ENCODE measurements at places on chromosomes 5 and 9.

GRCh38 chr5:107630184-107630583, 40.6 kb downstream of the EFNA5 start:
- no peak for DNase-seq

- no peak for DNase-seq
Observed at GRCh38 chr9:133754688-133755227, 16.6 kb upstream of the SARDH start.

- DNase-seq = no peak
Observed at GRCh38 chr9:83449983-83450382, 88.2 kb downstream of the FRMD3 start.

DNA sequence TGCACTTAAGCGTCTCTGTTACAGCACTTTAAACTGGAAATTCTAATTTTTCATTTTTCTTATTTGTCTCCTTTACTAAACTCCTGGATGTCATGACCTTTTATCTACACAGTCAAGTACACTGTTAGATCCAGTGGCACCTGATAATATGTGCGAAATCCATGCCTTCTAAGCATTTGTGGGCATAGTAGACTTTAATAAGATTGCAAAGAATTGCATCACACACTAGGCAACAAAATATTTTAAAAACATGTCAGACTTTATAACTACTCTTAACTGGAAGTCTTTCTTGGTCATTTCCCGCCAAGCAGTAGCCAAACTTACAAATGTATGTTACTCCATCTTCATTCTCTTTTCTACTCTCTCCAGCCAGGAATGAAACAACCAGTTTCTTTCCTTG, 5.0 kb upstream of the SPINK1 start:
- DNase-seq = no peak

DNA sequence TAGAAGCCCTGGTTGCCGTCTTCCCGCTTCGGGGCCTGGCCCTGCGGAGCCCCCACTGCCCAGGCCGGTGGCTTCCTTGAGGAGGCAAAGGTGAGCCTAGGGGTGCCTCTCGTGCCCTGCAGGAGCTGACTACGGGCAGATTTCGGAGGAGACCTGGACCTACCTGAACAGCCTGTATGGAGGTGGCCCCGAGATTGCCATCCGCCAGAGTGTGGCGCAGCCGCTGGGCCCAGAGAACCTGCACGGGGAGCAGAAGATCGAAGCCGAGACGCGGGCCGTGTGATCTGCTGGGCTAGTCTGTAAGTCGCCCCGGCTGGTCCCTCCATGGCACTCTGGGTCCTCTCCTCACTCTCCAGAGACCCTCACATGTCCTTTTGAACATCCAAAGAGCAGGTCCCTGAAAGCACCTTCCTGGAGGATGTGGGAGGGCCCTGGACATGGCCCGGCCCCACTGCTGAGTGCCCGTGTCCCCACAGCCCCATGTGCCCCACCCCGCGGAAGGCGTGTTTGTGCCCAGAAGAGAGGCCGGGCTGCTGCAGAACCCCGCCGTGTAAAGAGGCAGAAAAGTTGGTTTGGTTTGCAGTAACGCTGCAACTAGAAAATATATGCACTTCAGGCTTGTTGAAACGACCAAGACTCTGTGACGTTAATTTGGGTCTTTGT, 44.9 kb downstream of the USP20 start:
- no peak for DNase-seq

DNA sequence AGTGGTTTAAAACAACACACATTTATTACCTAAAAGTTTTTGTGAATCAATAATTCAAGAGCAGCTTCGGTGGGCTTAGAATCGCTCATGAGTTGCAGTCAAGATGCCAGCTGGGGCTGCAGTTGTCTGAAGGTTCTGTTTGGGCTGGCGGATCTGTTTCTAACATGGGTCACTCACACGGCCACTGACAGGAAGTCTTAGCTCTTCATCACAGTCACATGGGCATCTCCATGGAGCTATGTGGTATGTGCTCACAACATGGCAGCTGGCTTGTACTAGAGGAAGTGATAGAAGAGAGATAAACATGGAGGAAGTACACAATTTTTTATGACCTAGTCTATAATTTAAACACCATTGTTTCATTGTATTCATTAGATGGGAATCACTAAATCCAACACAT, 11.2 kb downstream of the KLHL9 start:
- no peak for DNase-seq

DNA sequence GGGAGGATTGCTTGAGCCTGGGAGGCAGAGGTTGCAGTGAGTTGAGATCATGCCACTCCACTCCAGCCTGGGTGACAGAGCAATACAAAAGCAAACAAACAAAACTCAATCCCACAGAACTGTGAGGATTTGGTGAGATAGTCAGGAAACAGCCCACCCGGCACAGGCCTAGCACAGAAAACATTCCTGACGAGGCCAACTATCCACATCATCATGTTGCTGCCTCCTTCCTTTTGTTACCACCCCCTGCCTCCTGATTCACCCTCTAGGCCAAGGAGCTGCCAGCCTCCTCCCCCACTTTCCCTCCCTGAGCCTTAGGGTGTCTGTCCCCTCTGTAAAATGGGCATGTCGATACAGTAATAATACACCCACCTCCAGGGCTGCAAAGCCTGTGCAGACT, 39.0 kb downstream of the STK10 start:
- DNase-seq = no peak

GRCh38 chr9:108535526-108535925, 320.3 kb downstream of the ACTL7B start:
- DNase-seq = no peak

GRCh38 chr9:112271466-112272098, 61.8 kb downstream of the PTBP3 start:
- no peak for DNase-seq

DNA sequence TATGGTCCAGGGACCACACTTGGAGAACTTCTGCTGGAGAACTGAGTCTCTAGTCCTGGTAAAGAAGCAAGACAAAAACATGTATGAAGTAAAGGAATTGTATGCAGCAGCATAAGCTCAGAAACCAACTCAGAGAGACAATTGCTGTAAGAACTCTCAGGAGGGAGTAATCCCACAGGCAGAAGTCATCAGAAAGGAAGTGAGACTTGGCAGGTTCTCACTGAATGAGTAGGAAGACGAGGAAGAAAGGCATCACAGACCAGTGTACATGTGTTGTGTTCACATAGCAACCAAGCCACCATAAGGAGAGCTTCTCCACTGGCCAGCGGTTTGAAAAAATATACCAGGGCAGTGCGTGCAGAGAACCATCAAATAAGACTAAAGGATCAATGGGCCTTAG, 57.9 kb upstream of the FST start:
- DNase-seq = no peak

DNA sequence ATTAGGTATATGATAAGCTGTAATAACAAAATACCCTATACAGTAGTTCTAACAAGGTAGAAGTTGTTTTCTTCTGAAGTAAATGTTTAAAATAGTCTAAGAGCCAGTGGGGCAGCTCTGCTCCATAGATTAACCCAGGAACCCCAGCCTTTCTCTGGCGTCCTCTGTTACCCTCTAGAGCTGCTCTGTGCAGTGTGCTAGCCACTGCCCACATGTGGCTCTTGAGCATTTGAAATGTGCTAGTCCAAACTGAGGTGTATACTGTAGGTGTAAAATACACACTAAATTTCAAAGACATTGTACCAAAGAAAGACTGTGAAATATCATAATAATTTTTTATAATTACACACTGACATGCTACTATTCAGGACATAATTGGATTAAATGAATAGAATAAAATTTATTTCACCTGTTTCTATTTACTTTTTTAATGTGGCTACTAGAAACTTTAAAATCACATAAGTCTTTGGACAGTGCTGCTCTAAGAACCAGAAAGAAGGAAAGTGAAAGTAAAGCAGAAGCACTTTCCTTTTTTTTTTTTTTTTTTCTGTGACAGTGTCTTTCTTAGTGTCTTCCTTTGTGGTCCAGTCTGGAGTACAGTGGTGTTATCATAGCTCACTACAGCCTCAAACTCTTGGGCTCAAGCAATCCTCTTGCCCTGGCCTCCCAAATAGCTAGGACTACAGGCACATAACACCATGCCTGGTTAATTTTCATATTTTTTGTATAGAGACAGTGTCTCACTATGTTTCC, 39.3 kb downstream of the RAI14 start:
- no peak for DNase-seq
